Astrocyte of the spinal cord (primary cell): ENCODE measurements at places on chromosomes 11 and 22.

DNA sequence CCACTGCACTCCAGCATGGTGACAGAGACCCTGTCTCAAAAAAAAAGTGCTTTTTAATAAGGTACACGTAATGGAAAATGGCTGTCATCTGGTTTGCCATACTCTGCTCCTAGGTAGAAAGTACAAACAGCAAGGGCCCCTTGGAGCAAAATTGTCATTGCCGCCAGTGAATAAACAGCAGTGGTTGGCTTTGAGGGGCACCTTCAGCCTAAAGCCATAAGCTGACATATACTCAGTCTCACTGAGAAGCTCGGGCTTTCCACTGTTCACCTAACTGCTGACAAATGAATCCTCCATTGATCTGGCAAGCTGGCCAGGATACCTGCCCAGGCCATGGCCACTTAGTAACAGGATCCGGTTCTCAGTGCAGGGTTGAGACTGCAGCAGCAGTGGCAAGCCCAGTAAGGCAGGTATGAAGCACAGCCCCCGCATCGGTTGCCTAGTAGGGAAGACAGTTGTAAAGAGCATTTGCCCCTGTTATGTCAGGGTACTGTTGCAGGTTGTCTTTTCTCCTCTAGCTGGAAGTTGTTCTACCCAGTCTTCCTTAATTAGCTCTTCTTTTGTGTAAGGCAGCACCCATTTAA is 38.8 kb downstream of the MARK2 start:
- DNase-seq: no peak

DNA sequence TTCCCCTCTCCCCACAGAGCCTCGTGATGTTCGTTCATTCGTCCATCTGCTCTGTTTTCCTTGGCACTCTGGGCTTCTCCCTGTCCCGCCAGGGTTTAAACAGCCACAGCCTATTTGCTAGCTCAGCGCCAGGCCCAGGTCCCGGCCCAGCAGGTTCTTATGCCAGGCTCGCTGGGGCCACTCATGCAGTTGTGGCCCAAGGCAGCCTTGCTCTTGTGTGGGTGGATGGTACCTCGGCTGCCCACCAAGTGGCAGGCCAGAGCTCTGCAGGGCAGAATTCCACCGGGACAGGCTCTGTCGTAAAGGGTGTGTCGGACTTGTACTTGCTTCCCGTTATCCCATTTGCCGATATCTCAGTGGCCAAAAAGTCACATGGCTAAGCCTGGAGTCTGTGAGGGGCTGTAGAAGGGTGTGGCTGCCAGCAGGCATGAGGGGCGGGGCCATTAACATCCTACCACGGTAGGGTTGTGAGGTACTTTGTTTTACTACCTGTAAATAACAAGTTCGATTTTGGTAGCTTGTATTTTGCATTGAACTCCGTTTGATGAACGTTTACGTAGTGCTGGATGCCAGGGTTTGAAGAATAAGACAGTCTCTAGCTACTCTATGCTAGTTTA is 7.9 kb downstream of the FAM118A start:
- DNase-seq: peak; percentile 61

DNA sequence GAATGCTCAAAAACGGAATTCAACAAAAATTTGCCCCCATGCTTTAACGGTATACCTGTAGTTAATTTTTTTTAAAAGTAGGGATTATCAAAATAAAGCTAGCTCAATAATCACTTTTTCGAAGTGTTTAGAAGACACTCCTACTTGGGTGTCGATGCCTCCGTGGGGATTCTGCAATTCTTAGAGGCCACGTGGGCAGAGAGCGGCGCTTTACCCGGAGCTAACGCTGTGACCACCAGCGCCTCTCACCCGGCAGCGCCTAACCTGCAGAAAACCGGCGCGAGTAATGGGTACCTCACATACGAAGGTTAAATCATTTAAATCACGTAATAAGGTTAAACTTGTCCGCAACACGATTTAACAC is 583 bp downstream of the TAF1D start:
- DNase-seq: peak; percentile 64

DNA sequence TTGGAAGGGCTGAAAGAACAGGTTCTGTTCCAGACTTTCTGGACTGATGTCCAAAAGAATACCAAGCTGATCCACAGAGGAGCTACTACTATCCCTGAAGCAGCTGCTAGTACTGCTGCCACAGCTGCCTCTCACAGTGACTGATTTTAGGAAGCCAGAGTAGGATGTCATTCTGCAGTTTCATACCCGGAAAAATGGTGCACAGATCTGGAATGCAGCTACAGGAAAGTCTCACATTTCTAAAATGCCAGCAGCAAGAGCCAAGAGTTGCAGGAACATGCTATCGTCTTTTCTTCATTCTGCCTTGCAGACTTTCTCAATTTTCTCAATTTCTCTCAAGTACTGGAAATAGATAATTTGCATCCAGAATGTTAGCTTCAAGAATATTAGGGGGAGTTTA is 19.4 kb upstream of the CCDC179 start:
- peak; percentile 3 for DNase-seq

- peak; percentile 52 for DNase-seq
Observed at GRCh38 chr22:28773461-28773867, 969 bp downstream of the CCDC117 start.

GRCh38 chr11:70112017-70112434 is 33.9 kb downstream of the ANO1 start:
- DNase-seq: no peak

GRCh38 chr11:65657426-65657825 is 5.3 kb downstream of the RELA start:
- no peak for DNase-seq

GRCh38 chr11:10651656-10652361 is 41.7 kb downstream of the IRAG1 start:
- DNase-seq: peak; percentile 37
